T-cell (primary cell): ENCODE measurements at places on chromosomes 1 and 21. TPM values are rescaled to one million over a fixed set of nuclear protein-coding genes. Genes with fewer than 3 reads are reported as not detected.

Gene SERTAD4
- total RNA-seq: not detected

Gene ADORA3
- total RNA-seq: not detected

Gene PLA2G4A
- not detected for total RNA-seq

DNA sequence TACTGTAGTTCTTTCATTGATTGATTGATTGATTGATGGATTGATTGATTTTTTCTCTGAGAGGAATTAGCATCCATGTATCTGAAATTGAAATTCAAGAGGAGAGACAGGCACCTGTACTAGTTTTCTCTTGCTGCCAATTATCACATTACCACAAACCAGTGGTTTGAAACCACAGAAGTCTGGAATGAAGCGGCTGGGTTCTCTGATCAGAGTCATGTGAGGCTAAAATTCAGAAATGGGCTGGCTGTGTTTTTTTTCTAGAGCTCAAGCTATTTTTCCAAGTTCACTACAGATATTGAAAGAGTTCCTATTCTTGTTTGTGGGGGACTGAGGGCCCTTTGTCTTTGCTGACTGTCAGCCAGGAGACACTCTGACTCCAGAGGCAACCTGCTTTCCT, 10.0 kb downstream of the NBPF3 start:
- DNase-seq: no peak

DNA sequence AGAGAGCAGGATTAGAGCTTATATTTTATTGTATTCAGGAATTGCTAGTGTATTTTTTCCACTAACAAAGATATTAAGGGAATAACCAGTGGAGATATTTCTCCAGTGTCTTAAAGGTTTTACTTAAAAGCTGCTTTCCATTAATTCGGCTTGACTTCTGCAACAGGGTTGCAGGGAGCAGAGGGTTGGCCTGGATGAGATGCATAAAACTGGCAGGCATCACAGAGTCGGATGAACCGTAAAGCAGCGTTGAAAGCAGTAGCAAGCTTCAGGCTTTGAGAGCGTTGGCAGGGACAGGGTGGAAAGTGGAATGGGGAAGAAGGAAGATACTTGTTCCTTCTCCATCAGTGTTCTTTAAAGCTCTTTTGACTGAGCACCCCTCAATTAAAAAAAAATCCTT, 237.2 kb downstream of the LMO4 start:
- no peak for DNase-seq
